Right ventricle myocardium superior (tissue), 1 donor: ENCODE measurements at places on chromosomes 12 and 14. TPM values are rescaled to one million over a fixed set of nuclear protein-coding genes. Genes with fewer than 3 reads are reported as not detected.

GRCh38 chr14:30214014-30214413, 286.4 kb upstream of the PRKD1 start:
- no peak for DNase-seq

The DNAI7 gene
- 1.7 TPM for total RNA-seq

The ASCL1 gene
- total RNA-seq = not detected

DNA sequence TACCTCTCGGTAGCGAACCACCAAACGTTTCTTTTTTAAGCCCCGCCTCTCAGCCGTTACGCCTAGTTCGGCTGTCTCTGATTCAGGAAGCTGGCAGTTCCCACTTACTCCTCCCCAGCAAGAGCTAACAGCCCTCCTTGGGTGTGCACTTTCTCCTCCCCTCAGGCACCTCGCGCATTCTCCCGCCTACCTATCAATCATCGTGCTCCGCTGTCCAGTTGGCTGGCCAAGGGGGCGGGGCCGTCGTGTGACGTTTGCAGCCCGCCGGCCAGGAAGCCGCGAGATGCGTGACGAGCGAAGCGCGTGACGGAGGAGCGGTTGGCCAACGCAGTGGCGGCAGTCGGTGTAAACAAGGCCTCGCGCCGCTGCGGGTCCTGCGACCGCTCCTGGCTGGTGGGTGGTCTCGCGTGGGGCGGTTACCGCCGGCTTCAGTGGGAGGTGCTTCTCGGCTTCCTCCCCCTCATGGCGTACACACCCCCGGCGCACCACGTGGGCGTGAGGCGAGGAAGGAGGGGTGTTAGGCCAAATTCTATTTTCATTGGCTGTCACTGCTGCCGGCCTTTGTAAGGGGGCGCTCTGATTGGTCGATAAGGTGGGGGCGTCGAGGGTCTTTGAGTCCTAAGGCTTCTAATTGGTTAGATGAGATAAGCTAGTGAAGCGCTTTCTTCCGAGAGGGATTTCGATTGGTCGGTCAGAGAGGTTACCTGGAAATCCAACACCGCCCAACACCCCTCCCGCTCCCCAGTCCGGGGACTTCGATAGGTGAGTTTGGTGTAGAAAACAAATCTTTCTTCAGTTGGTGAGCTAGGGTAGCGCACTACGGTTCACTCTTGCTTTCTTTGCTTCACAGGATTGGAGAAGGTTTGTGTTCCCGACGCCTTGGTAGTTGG, at the start of the genes DCAF11 and NRL:
Gene DCAF11 (plus strand): TSS at position 246 of the 890 bp plus-strand sequence. CDS start 818 bp downstream, outside the sequence.
Gene NRL (minus strand): TSS at position 418 of the 890 bp plus-strand sequence. CDS start 32,101 bp downstream, outside the sequence.
- peak; percentile 99 for DNase-seq
